ENCODE measurements at places on chromosomes 3 and 15.

DNA sequence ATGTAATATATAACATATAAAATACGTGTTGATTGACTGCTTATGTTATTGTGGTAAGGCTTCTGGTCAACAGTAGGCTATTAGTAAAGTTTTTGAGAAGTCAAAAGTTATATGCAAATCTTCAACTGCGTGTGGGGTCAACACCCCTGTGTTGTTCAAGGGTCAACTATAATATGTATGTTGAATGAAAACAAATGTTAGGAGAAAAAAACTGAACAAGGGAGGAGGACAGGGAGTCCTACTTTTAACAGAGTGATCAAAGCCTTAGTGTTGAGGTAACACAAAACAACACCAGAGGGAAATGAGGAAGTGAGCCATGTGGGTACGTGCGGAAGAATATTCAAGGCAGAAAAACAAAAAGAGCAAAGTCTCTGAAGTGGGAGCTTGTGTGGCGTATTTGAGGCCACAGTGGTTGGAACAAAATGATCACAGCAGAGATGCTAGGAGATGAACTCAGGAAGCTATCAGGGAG is 62.5 kb downstream of the SFMBT1 start:
- H3K27ac ChIP-seq: no peak overlapping the region
- DNase-seq: no peak
- H3K4me3 ChIP-seq: no peak overlapping the region
- H3K36me3 ChIP-seq: no peaks in the 10 kb centered on the region

DNA sequence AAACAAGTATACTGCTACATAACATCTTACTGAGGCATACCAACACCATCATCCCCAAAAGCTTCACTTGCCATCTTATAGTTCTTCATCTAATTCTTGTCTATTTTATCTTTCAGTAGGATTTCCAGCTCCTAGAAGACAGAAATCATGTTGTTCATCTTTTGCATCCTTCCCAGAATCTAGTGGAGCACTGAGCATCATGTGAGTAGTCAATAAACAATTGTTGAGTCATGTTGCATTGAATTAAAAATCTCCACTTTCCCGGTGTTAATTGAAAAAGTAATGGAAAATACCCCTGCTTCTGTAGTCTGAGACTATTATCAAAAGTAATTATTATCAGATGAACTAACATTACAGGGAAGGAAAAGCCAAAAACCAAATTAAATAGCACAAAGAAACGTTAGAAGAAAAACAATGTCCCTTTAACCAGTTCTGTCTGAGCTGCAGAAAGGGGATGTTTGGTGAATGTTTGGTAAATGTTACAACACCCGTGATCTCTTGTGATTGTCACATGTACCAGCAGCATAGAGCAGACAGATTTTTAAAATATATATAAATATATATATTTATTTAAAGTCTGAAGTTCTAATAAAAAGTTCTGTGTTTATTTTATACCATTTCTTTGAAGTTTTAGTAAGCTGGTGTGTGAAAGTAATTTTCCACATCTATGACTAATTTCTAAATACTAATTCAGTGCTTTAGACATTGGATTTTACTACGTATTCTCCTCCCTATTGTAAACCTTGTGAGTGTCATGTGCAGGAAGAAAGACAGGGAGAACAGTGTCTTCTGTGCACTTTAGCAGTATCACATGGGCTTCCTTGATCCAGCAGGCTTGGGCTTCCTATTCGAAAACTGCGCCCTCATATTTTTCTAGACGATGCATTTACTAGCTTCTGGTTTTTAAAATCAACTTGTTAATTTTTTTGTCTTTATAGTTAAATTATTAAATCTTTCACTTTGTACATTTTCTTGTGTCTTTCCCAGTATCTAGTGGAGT is 85.6 kb downstream of the RAP2B start:
- H3K4me1 ChIP-seq: no peaks in the 10 kb centered on the region
- H3K27ac ChIP-seq: peak overlapping the region; percentile 28
- no peak overlapping the region for H3K4me3 ChIP-seq
- no peak for DNase-seq
- H3K36me3 ChIP-seq: no peaks in the 10 kb centered on the region

- no peaks in the 10 kb centered on the region for H3K36me3 ChIP-seq
- no peak for DNase-seq
- no peak overlapping the region for H3K4me3 ChIP-seq
- H3K4me1 ChIP-seq: no peaks in the 10 kb centered on the region
Measured at GRCh38 chr3:41682382-41682781, 279.5 kb downstream of the ULK4 start.

GRCh38 chr3:119669906-119670570 is 7.2 kb downstream of the COX17 start:
- H3K36me3 ChIP-seq: peaks cover 57% of the 10 kb centered on the region
- H3K4me1 ChIP-seq: peaks cover 8% of the 10 kb centered on the region
- peak overlapping the region; percentile 6 for H3K27ac ChIP-seq

- no peaks in the 10 kb centered on the region for H3K4me1 ChIP-seq
- H3K36me3 ChIP-seq: no peaks in the 10 kb centered on the region
- H3K27me3 ChIP-seq: no peaks in the 10 kb centered on the region
- no peak overlapping the region for H3K4me3 ChIP-seq
- H3K27ac ChIP-seq: no peak overlapping the region
Measured at GRCh38 chr15:81604713-81605112, 230.7 kb upstream of the TMC3 start.

DNA sequence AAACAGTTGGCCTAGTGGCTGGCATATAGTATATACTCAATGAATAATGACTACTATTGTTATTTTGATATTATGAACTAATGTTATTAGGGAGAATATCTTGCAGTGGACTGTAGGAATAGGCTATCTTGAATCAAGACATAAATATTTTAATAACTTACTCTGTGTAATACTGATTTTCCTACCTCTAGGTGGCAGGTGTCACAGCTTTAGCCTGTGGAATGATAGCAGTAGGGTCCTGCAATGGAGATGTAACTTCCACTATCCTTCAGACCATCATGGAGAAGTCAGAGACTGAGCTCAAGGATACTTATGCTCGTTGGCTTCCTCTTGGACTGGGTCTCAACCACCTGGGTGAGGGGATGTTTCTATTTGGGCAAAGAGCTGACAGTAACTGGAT is 6.5 kb downstream of the PSMD2 start:
- DNase-seq: no peak
- peaks cover 83% of the 10 kb centered on the region for H3K36me3 ChIP-seq
- H3K27me3 ChIP-seq: no peaks in the 10 kb centered on the region

GRCh38 chr3:192727032-192727847 is at the start of gene FGF12:
Gene FGF12 (minus strand): TSS chr3:192727541.
- H3K4me3 ChIP-seq: peak within 1 kb of the TSS; percentile 9
- H3K27ac ChIP-seq: no peak within 1 kb of the TSS

DNA sequence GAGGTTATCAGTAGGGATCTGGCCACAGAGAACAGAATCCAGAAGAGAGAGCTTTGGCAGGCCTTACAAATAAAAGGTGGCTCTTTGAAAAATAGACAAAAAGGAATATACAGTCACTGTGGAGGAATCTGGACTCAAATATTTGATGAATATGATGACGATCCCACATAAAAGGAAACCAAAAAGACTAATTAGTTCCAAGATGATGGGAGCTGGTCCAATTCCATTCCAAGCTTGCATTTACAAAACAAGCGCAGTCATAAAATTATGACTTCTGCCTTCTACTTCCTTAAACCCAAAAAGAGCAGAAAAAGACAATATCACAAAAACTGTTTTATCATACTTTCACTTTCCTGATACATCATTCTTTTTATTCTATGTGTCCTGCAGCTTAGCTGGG is 285.8 kb downstream of the DIPK2A start:
- no peak overlapping the region for H3K4me3 ChIP-seq
- H3K27ac ChIP-seq: no peak overlapping the region
- H3K4me1 ChIP-seq: no peaks in the 10 kb centered on the region
- H3K36me3 ChIP-seq: no peaks in the 10 kb centered on the region
- no peak for DNase-seq

Data from upper lobe of right lung (tissue), 1 donor.